IPS DF 6.9 (cell line): ENCODE measurements at places on chromosomes 7 and 10.
A peak's percentile ranks its signal among the peaks of the same experiment; 100 is the strongest.

GRCh38 chr7:87627634-87627994, 584 bp upstream of the RUNDC3B start:
- no peak for DNase-seq

DNA sequence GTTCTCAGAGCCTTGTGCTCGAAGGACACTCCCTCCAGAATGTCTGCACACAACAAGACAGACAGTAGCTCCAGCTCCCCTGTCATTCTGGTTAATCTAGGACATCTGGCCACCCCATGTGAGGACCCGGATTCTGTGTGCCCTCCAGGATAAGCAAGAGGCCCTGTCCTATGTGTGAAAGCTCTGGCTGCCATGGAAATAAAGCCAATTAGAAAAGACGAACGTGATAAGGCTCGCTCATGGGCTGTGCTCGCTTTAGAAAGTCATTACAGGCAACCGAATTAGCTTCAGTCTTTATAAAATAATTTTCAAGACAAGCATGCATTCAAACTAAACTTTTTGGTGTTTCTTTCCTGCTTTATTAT, 263.4 kb downstream of the INHBA start:
- DNase-seq, result no peak

- DNase-seq, result no peak
These were observed 112.0 kb downstream of the NPTX2 start for GRCh38 chr7:98729121-98729520.

DNA sequence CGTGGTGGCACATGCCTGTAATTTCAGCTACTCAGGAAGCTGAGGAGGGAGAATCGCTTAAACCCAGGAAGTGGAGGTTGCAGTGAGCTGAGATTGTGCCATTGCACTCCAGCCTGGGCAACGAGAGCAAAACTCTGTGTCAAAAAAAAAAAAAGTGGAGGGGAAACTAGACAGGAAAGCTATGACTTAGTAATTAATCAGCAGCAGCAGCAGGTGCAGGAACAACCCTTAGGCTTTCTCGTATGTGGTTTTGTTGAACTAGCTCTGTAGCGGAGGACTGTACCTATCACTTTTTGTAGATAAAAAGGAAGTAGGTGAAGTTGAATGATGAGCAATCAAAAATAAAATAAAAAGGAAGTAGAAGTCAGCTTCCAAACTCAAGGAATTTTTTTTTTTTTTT, 76.9 kb upstream of the KMT2C start:
- DNase-seq, result no peak

DNA sequence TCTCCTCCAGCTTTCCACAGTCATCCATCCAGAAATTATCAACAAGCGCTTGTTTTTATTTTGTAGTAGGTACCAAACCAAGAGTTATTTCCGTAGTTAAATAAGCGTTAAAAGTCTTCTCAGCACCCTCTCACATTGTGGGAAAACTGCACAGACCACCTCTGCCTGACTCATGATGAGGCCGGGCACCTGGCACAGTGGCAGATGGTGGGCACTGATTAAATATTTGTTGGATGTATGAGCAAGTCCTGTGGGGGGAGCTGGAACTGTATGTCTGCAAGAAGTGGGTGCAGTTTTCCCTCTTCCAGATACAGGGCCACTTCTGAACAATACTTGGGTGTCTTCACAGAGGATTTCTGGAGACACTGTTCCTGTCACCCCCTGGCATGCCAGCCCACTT, 5.3 kb upstream of the REPIN1 start:
- DNase-seq, result no peak

DNA sequence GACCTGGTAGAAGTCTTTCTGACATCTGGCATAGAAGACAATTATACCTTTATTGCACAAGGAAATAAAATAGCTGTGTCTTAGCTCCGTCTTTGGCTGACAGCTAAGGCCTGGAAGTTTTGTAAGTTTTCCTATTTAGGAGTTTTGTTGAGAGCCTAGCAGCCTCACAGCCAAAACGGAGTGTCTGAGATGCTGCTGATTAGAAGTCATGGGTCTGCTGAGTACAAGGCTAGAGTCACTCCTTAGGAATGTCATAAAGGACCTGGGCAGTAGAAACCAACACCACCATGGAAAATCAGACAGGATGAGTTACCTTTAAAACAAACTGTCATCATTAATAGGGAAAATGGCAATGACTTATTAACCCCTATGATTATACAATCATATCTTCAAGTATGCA, 442.5 kb downstream of the KCNMA1 start:
- no peak for DNase-seq

DNA sequence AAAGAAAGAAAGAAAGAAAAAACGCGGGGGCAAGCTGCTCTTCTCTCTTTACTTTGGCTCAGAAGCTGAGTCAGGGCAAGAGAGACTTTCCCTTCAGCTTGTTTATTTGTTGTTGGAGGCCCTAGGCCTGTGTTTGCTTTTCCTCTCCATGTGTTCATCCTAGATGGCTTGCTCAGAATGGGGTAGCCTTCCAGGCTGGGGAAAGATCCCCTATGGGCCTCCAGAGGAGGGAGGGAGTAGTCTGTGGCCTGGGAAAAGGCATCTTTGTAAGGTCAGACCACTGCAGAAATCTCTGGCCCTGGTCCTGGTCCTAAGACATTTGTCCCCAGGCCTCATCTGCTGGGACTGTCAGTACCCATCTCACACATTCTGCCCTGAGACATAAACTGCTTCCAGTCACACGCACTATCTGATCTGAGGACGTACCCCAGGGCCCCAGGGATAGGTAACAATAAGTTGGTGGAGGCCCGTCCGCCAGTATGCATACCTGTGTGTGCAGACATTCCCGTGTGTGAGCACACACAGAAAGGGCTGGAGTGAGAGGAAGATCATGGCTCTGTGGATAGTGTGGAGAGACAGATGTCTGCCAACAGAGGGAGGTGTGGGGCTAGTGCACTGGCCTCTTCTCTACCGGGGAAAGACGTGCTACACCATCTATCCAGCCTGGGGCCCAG, 4.9 kb upstream of the SCD start:
- DNase-seq, result peak; percentile 45

GRCh38 chr10:43206391-43207235, 60.3 kb downstream of the RASGEF1A start:
- no peak for DNase-seq

DNA sequence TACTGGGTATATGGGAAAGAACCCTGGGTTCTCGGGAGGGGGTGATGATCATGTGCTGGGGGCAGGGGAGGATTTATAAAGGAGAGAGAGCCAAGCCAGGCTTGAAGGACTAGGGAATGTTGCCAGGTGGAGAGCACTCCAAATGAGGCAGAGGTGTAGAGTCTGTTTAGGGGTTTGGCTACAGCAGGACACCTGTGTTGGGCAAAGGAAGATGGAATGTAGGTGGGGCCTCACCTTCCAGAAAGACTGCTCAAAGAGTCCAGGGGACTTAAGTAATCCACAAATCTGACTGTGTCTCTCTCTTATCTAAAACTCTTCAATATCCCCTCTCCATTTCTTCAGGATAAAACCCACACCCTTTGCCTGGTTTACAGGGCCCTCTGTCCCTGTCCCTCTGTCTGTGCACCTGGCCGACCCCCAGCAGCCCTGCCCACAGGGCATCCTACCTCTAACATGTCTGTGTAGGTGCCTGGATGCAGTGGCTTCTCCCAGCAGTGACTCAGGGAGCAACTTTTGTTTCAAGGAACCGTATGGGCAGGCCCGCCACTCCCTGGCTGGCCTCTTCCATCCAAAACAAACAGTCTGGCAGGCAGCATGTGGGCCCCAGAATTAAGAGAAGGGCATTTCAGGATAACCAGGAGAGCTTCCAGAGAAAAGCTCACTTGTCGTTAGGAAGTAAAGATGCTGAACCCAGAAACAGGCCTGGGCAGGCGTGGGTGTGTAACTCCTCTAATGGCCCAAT, 10.6 kb upstream of the PLEKHA1 start:
- no peak for DNase-seq

DNA sequence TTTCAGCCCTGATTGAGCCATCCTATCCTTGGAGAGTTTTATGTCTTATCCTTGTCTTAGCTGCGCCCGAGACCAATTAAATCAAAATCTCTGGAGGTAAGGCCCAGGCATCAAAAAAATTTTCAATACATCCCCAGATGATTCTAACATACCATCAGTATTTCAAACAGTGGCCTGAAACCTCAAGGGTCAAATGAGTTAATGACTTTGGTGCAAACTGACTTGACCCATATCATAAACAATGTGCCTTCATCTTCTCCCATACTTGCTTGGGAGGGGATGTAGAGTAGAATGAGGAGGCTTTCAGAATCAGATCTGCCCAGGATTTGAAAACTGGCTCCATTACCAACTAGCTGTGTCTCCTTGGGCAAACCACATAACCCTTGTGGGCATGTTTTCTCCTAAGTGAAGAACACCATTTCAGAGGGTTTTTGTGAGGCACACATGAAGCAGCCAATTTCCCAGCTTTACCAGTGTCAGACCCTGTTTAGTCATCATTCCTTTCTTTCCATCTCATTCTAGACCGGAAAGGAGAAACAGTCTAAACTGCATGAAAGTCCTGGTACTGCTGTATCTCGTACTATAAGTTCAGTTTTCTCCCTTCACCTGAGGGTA, 35.7 kb upstream of the ATXN7L1 start:
- no peak for DNase-seq

DNA sequence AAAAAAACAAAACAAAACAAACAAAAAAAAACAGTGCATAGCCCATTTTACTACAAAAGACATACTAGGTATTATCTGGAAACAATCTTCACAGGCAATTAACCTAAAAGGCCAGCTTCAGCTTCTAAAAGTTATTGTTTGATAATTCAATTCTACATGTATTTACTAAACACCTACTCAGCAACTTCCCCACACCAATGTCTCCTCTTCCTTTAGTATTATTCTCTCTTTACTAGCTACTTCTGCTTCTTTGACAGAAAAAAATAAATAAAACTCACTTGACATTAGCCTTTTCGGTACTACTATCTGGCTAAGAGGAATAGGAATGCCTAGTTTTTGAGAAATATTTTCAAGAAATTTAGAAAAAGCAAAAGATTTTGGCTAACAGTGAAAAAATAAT, 2.8 kb downstream of the TM9SF3 start:
- DNase-seq, result no peak

- peak; percentile 35 for DNase-seq
These were observed 123.7 kb downstream of the MPP7 start for GRCh38 chr10:28179006-28179742.

DNA sequence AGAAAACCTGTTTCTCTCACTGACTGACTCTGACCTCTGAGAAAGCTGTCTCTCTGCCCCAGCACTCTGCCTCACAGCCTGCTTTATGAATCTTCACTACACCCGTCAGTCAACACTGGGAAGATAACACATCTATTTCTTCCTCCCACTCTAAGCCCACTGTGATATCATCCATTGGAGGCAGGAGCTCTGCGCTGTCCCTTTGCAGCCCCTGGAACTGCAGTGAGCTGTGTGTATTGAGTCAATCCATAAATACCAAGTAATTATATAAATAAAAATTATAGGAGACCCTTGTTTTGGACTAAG, 17.2 kb upstream of the FXYD4 start:
- DNase-seq, result no peak

- no peak for DNase-seq
These were observed 97.7 kb upstream of the PDLIM1 start for GRCh38 chr10:95388539-95388938.

DNA sequence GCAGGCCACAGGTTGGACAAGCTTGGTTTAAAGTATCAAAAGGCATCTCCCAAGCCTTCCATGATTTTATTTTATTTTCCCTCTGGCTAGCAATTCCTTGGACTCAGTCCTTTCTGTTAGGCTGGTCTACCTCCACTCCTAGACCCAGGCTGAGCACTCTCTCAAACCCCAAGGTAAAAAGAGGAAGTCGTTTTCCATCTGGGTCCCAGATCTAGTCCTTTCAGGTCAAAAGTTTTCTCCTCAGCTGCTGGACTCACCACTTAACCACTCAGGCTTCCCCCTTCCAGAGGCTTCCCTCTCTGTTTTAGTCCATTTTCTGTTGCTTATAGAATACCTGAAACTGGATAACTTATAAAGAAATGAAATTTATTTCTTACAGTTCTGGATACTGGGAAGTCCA, 252.3 kb upstream of the MKLN1 start:
- no peak for DNase-seq

DNA sequence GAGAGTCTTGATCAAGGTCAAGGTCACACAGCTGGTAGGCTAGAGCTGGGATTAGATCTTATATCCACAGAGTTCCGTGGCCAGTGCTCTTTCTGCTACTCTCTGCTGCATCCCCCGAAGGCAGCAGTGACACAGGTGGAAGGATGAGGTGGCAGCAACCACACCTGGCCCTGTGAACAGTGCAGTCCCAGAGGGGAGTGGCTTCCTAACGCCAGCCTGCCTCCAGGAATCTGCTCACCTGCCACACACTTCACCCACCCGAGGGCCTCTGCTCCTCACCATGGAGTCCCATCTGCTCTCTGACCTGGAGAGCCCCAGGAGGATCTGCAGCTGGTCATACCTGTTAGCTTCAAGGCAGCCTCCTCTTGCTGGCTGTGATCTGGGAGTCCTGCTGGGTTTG, 484.2 kb downstream of the PLXNA4 start:
- DNase-seq, result no peak

- no peak for DNase-seq
These were observed 212.5 kb downstream of the EMX2 start for GRCh38 chr10:117754770-117755658.

DNA sequence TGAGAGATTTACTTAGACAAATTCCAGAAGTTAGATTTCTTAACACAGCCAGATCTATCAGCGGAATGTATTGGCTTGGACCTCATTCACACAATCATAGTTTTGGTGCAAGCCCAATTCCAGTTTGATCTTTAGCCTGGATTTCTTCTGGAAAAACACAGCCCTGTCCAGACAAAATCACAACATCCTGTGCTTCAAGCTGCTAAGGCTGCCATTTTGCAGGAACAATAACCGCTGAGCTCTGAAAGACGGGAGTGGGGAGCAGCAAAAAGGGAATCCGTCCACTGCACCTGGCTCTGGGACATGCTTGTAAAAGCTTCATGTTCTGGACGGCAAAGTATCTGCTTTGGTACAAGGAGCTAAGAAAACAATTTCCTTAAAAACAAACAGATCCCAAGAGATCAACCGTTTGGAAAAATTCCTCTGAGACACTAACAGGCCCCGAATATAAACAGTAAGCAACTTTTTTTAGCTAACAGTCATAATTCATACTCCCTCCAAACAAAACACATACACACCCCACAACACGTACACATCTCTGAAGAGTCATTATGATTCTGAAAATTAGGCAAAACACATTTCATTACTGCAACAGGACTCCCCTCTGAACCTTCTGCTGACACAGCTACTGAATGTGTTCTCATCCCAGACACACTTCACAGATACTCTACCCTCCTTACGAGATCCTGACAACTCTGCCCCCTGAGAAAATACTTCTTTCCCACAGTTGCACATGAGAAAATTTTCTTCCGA, 32.4 kb downstream of the ITIH5 start:
- DNase-seq, result no peak
